ENCODE measurements at places on chromosomes 2 and 18. TPM values are rescaled to one million over a fixed set of nuclear protein-coding genes. Genes with fewer than 3 reads are reported as not detected.

DNA sequence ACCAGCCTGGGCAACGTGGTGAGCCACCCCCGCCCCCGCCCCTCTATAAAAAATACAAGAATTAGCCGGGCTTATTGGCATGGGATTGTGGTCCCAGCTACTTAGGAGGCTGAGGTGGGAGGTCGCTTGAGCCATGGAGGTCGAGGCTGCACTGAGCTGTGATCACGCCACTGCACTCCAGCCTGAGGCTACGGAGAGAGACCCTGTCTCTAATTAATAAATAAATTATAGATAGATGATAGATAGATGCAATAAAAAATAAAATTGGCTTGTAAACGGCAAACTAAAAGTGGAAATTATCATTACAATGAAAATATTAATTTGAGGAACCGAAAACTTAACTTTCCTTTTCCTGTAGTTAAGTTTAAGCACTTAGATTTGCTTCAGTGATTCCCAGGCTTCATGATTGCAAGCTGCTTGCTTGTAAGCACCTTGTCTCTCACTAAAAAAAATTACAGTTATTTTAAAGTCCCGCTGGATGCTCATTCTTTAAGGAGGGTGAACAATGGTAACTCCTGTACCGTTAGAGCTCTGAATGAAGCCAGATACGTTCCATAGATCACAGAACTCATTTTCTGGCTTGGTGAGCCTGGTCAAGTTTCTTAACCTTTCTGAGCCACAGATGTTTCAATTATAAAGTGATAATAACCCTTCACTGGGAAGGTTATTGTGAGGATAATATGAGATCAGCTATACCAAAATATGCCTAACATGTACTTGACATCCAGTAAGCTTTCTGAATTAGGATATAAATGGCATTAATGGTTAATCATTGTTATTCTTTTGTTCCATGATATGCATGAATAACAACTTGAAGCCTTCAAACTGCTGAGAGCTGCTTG lies 9.3 kb upstream of the NARS1 start:
- no peak for DNase-seq

The PTPN18 gene
- polyA plus RNA-seq, result 39.6 TPM

DNA sequence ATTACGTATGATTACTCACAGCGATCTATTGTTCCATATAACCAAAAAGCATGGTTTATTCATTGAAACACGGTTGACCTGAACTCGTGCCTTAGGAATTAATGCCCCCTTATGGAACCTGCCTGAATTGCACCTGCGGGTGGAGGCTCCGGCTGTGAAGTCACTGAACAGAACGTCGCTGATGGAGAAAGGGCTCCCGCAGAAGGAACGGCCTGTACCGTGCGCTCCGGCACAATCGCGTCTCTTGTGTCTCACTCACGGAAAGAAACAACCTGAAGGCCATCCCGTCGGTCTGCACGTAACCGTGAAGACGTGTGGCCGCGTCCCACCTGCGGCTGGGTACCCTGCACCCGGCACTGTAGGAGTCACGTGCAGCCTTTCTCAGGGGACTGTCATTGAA lies 133.1 kb downstream of the NFATC1 start:
- peak; percentile 36 for DNase-seq

- DNase-seq, result no peak
These were observed 671.0 kb upstream of the SOX11 start for GRCh38 chr2:5021136-5021535.

GRCh38 chr2:232894746-232895145 lies 24.7 kb downstream of the SNORC start:
- no peak for DNase-seq

DNA sequence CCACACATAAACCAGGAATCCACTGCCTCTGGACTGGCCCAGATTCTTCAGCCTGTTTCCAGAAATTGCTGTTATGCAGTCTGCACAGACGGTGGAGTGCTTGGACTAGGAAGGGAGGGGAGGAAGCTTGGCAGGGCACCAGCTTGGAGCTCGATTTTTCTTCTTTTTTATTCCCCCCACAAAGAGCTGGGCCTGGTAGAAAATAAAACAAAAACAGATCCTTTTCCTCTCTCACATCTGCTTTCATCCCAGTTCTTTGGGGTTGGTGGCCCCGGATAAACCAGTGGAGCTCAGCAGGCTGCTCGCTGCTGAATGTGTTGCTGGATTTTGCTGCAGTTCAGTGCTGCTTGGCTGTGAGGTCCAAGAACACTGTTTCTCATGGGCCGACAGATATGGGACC lies 16.0 kb downstream of the LRRTM1 start:
- no peak for DNase-seq

- no peak for DNase-seq
These were observed 208.2 kb downstream of the SH3RF3 start for GRCh38 chr2:109337221-109337620.

DNA sequence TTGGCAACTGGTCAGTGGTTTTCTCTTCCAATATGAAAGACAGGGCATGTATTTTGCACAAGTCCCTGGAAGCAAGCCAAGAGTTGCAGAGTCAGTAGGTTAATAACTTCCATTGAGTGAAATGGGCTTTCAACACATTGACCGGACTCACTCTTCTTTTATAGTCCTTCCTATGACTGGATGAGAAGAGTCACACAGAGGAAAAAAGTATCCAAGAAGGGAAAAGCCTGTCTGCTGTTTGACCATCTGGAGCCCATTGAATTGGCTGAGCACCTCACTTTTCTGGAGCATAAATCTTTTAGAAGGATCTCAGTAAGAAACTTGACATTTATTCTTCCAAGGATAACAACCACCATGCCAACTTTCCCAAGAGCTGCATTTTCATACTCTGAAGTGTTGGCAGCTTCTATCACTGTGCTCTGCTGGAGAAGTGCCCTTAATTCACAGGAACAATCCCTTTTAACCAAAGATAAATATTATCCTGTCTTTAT lies 45.4 kb downstream of the RASGRP3 start:
- DNase-seq, result no peak

The CD226 gene
- polyA plus RNA-seq, result 0.13 TPM

DNA sequence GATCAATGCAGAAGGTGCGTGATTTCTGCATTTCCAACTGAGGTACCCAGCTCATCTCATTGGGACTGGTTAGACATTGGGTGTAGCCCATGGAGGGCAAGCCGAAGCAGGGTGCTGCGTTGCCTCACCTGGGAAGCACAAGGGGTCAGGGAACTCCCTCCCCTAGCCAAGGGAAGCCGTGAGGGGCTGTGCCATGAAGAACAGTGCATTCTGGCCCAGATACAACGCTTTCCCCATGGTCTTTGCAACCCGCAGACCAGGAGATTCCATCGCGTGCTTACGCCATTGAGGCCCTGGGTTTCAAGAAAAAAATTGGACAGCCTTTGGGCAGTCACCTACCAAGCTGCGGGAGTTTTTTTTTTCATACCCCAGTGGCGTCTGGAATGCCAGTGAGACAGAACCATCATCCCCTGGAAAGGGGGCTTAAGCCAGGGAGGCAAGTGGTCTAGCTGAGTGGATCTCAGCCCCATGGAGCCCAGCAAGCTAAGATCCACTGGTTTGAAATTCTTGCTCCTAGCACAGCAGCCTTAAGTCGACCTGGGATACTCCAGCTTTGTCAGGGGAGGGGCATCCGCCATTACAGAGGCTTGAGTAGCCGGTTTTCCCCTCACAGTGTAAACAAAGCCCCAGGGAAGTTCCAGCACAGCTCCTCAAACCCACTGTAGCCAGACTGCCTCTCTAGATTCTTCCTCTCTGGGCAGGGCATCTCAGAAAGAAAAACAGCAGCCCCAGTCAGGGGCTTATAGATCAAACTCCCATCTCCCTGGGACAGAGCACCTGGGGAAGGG lies 21.7 kb downstream of the TFPI start:
- no peak for DNase-seq

- DNase-seq, result no peak
These were observed at the start of gene KRTCAP3 for GRCh38 chr2:27441958-27442919. KRTCAP3 (plus strand) TSS chr2:27442381; CDS start chr2:27442413, 32 bp downstream.

The MATN3 gene
- 208 TPM for polyA plus RNA-seq

DNA sequence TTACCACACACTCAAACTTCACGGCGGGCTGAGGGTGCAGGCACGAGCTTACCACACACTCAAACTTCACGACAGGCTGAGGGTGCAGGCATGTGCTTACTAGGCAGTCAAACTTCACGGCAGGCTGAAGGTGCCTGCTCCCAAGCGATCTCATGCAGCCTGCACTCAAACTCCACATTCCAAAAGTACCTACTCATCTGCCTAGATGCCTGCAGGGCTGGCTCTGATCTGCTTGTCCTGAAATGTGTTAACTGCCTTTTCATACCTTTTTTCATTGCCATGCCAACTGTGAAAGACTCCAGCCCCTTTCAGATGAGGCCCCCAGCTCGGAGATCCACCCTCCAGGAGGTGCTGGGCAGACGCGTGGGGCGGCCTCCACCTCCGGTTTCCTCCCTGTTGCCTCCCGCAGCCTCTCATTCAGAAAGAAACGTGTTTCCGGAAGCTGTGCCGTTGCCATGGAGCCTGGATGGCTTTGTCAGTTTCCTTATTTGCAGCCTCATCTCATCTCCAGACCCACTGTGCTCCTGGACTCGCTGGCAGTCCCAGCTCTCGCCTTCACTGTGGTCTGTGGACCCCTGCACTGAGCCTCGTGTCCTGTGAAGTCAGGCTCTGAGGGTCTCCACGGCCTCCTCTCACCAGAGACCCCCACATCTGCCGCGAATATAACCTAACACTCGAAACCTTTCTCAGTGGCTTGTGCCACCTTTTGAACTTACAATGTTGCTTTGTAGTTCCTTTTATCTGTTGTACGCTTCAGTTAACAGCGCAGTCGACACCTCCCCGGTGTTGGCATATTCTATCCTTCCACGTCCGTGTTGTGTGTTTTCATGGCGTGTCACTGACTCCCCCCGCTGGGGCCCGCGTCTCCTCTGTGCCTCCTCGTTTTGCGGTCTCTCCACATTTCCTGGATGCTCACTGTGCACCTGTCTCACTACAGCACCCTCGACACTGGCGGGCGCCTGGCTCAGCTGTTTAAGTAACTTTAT lies 106.1 kb upstream of the ALKAL2 start:
- no peak for DNase-seq

- DNase-seq, result no peak
These were observed 30.0 kb downstream of the ATOH8 start for GRCh38 chr2:85783796-85784195.

DNA sequence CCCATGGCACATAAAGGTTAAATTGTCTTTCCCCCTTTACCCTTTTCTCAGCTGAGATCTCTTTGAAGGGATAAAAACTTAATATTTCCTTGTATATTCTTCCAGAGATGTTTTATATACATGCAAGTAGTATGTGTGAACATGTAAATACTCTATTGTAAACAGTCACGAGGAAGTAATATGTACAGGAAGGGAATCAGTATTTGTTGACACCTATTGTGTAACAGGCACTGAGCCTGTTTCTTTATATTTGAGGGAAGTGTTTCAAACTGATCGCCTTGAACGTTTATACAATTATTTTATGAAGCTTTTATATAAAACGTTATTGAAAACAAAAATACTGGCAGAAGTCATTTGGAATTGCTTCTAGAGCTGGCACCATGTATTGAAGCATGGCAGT lies 13.2 kb downstream of the RALBP1 start:
- no peak for DNase-seq

The TTN gene
- polyA plus RNA-seq, result not detected

The CRACDL gene
- polyA plus RNA-seq, result 0.14 TPM

The ZNF892 gene
- polyA plus RNA-seq, result not detected

The MYO3B gene
- polyA plus RNA-seq, result not detected

DNA sequence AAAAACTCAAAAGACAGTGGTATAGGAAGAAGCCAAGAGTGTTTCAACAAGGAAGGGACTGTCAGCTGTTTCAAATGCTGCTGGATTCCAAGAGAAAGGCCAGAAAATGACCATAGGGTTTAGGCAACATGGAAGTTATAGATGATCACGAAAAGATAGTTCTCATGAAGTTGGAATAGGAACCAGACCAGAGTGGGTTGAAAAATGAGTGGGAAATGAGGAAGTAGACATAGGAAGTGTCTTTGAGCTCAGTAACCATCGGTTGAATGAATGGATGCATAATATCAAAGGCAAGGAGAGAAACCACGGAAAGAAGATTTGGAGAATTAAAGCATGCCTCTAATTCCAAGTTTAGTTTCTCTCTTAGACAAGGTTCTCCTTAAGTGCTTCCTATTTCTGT lies 1.3 kb downstream of the NCAPH start:
- no peak for DNase-seq

- DNase-seq, result no peak
These were observed 206.8 kb upstream of the HDAC4 start for GRCh38 chr2:239607517-239608191.

DNA sequence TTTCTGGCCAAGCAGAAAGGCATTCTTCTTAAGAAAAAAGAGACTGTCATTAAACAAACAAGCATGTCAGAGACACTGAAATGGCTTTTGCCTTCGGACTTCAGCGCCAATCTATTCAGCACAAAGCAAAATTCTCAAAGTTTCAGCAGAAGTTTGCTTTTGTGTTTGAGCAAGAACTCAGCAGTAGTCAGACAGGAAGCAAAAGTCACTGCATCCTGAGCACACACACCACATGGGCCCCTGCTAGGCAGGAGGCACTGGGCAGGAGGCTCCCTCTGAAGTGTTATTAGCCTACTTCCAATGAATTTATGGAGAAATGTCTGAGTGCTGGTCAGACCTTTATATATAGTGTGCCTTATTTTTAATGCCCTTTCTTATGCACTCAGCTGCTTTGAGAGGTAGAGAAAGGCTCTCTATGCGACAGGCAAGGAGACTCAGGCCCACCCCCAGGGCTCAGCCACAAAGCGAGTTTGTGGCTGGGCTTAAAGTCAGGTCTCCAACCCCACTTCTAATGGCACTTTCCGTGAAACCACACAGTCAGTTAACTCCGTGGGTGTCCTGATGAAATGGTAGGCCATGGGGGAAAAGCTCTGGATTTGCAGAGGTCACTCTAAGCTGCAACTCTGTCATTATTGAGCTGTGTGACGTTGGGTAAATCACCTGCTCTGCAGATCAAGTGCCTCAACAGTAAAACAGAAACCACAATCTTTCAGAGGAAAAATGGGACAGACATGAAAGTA lies 161.0 kb upstream of the TMEM200C start:
- DNase-seq, result peak; percentile 57

DNA sequence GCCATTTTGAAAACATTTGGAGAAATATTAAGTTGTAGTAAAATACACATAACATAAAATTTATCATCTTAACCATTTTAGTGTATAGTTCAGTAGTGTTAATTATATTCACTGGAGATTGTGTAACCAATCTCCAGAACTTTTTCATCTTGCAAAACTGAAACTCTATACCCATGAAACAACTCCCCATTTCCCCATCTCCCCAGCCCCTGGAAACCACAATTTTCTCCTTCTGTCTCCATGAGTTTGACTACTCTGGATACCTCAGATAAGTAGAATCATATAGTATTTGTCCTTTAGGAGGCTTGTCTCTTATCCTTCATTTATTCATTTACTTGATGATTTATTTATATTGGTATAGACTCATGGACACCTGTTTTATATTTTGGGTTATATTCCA lies 392.9 kb downstream of the SETBP1 start:
- DNase-seq, result no peak

- DNase-seq, result no peak
These were observed 1378.1 kb upstream of the NXPH2 start for GRCh38 chr2:140158259-140158658.

The SNTG2 gene
- polyA plus RNA-seq, result not detected

The ECEL1 gene
- polyA plus RNA-seq, result not detected

The MROH2A gene
- polyA plus RNA-seq, result 0.07 TPM

GRCh38 chr2:42928692-42929545 lies 136.5 kb upstream of the HAAO start:
- peak; percentile 90 for DNase-seq
